T-helper 2 cell treated with Interferon-gamma antibody and Interleukin-4, amounts not matched to agents 5 μg/mL and 100 μg/mL, for 36 hours (primary cell): ENCODE measurements at places on chromosomes 4 and X.

DNA sequence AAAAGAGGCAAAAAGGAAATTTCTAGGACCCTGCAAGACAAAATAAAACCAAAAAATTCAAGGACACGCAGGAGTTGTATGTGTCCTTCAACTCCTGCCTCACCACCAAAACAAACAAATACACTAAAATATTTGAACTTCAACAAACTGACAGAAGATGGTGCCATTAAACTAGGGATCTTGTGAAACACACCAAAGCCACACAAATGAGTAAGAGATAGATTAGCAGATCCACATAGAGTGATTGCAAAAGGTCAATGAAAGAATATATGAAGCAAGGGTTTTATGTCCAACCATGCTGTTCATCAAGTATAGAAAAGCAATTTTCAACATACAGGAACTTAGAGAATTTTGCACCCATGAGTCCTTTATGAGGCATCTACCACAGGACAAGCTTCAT is 40.1 kb upstream of the SCML1 start:
- no peak for DNase-seq

- no peak for DNase-seq
These were observed 210.4 kb downstream of the MID1IP1 start for GRCh38 chrX:39011454-39012221.

DNA sequence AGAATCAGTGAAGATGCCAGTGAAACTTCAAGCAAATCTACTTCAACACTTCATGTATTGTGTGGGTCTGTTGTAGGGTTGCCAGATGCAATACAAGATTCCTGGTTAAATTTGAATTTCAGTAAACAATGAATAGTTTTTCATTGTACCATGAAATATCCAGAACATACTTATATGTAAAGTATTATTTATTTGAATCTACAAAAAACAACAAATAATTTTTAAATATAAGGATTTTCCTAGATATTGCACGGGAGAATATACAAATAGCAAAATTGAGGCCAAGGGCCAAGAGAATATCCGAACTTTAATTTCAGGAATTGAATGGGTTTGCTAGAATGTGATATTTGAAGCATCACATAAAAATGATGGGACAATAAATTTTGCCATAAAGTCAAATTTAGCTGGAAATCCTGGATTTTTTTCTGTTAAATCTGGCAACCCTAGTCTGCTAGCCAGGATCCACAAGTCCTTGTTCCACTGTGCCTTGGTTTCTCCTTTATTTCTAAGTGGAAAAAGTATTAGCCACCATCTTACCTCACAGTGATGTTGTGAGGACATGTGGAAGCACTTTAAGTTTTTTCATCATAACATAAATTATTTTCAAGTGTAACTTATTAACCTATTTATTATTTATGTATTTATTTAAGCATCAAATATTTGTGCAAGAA is 2.3 kb downstream of the CXCL8 start:
- no peak for DNase-seq

GRCh38 chrX:74892561-74892960 is 32.7 kb downstream of the NEXMIF start:
- no peak for DNase-seq

- no peak for DNase-seq
These were observed 25.5 kb upstream of the FAM120C start for GRCh38 chrX:54208531-54208930.

- no peak for DNase-seq
These were observed 4.1 kb upstream of the UGT2B7 start for GRCh38 chr4:69092190-69092589.

DNA sequence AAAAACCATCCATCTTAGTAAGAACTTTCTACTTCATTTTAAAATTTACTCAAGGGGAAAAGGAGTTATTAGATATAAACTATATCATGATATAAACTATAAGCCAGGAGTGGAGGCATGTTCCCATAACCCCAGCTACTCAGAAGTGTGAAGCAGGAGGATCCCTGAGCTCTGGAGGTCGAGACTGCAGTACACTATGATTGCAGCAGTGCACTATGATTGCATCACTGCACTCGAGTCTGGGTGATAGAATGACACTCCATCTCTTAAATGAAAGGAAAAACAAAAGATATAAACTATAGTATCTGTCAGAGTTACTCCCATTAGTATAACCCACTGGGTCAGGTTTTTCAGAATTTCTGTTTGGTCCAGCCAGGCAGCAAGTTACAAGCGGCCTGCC is 47.6 kb downstream of the RPS3A start:
- no peak for DNase-seq

GRCh38 chr4:87978681-87979080 is 3.2 kb downstream of the SPP1 start:
- DNase-seq: no peak

GRCh38 chrX:97215186-97215585 is 331.5 kb downstream of the RPA4 start:
- DNase-seq: no peak

DNA sequence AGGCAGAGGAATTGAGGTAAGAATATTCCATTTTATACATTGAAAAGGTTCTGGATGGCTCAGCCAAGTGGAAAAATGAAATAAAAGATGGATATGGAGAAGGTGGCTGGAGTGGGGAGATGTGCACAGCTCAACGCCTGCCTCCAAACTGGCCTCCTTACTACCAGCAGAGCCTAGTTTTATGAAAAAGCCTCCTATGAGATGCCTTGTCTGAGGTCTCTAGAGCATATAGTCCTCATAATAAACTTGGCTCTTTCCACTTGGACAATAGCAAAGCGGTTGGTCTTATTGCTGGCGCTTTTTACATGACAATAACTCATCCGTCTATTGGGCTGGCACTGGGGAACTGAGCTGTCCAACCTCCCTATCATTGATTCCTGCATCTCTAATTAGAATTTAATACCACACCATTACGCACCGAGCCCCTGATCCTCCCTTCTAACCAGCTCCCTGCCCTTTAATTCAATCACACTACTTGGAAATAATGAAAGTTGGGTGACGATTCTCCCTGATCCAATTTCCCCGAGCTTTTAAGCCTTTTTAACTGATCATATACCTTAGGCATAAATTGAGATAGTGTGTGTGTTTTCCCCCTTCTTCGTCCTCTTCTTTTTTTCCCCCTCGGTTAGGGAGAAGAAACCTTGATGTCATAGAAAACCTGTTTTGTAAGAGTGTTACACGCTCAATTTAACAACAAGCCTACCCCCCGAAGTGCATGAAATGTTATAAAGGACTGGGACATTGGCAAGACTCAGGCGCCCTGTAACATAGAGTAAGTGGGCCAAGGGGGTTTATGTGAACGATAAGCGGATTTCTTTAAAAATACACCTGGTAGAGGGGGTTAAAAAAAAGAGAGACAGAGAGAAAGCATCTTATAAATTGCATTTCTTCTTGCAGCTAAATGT is at the start of gene PHOX2B:
Gene PHOX2B, minus strand, starts transcription at position 155 of the 905 bp plus-strand sequence. Its CDS starts 115 bp downstream, at position 40.
- DNase-seq: no peak

- DNase-seq: no peak
These were observed 50.4 kb upstream of the GRPEL1 start for GRCh38 chr4:7118013-7118832.

- no peak for DNase-seq
These were observed 30.8 kb upstream of the VCX2 start for GRCh38 chrX:8201896-8202331.

GRCh38 chrX:24125028-24125612 is 24.4 kb upstream of the ZFX start:
- no peak for DNase-seq

DNA sequence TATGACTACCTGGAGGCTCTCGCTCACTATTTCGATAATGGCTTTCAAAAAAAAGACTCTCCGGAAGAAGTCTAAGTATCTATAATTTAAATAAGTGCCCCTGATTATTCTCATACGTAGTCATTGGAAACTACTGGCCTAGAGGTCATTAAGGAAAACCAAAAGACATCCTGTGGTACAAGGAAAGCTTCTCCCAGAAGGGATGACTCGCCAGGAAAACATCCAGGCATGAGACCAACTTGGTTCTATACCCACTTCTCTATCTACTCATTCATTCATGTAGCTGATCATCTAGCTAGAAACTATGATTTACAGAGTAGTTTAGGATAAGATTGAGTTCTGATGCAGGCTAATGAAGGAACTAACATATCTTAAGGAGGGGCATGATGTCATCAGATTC is 37.7 kb downstream of the SOX3 start:
- no peak for DNase-seq

DNA sequence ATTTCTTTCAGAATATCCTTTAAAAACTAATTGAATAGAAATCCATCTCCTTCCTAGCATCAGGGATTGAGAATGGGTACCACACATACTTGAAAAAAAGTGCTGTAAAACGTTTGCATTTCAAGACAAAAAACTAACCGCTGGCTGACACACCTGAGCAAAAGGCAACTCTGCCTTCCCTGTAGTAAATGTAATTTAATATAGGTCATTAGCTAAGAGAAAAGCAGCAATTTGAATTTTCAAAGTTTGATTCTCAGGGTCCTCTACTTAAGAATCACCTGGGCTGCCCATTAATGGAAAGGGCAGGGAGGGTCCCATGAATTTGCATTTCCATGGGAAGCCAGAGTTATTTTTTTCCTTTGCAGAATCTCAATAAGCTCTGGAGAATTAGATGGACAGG is 40.5 kb upstream of the SPP1 start:
- DNase-seq: no peak

DNA sequence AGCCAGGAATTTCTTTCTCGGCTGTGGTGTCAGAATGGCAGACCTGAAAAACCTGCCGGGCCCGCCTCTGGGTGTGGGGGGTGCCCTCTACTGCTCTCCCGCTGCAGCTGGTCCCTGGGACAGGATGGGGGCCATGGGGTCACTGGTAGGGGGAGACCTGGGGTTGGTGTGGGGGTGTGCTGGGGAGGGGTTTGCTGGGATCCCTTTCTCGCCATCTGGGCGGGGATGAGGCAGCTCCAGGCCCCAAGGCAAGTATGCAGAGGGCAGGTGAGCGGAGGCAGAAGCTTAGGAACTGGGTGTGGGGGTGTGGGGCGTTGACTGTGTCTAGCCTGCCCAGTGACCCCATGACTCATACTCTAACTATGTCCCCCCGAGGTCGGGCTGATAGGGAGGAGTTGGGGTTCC is 884 bp downstream of the CCDC120 start:
- DNase-seq: no peak

DNA sequence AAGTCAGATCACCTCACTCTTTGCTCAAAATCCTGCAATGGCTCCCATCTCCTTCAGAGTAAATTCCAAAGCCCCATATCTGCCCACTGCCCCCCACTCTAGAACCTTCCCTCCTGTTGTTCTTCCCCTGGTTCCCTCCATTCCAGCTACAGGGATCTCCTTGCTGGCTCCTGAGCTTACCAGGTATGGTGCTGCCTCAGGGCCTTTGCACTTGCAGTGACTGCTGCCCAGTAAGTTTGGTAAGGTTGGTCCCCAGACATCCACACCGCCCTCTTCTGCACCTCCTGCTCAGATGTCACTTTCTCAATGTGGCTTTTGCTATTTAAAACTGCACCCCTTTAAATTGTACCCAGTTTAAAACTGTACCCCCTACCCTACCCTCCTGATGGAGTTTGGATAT is 7.8 kb upstream of the MAN2B2 start:
- DNase-seq: no peak

DNA sequence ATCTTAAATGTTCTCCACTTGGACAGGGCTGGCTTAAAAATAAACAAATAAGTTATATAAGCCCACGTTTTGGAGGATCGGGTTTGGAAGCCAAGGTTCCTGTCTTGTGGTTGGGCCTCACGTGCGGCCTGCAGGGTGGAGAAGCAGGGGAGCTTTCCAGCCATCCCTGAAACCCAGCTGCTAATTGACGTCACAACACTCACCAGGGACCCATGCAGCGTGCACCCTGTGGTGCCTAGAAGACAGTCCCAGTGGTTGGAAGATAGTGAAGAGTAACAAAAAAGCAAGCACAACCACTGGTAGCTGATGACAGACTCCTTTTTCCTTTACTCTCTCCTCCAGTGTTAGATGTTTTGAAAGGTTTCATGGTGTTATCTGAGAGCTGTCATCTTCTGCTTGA is 142.0 kb upstream of the RBPJ start:
- DNase-seq: no peak

DNA sequence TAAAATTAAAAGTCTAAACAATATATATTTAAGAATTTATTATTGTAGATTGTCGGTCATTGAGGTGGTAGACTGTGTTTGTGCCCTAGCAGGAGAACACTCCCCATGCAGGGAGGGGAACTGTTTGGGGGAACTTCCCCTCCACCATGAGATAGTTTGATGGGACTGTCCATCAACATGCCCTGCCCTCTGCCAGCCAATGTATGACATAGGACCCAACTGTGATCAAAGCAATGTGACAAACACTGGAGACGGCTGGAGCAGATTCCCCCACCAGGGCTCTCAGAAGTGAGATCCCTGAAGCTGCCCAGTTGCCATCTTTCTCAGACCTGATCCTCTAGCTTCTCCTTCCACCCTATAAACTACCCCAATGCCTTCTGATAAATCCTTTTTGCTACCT is 44.9 kb downstream of the SH3KBP1 start:
- no peak for DNase-seq
